Cortex of kidney (tissue), 1 donor: ENCODE measurements at places on chromosomes 4 and X.

DNA sequence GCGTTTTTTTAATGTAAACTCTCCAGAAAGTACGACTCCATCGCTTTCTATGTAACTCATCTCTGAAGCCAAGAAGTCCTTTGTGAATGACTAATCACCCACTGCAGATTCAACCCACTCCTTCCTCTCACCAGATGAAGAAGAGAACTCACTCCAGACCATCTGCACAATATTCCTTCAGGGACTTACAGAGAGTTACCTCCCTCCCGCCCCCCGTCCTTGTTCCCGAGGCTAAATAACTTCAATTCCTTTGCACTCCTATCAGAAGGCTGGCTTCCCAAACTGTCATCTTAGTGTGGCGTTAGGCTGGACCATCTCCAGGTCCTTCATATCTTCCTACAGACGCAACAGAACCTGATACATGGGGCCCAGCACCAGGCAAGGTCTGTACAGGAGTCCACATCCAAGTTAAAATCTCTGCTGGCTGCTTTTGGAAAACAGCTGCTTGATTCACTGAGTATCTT, 82.4 kb downstream of the AFAP1 start:
- no peak for DNase-seq

DNA sequence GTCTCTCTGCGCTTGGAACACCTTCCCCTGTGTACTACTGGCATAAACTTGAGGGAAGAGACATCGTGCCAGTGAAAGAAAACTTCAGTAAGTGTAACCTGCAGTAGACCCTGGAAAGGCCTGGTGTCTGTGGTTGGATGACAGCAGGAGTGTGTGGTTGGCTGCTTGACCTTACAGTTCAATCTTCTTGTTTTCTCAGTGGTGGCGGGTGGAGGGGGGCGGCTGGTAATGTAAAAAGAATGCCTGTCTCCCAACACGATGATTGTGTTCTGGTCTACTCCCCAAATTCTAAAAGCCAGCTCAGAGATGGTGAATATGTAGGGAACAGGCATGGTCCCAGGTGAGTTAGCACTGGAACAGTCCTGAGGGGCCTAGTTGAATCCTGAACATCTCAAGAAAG, 18.6 kb downstream of the PSMD10 start:
- no peak for DNase-seq

GRCh38 chr4:25928379-25929297, 14.6 kb downstream of the SMIM20 start:
- no peak for DNase-seq

- no peak for DNase-seq
Measured at GRCh38 chrX:17621566-17622270, 115.6 kb upstream of the SCML1 start.

GRCh38 chrX:135480076-135480475, 40.4 kb upstream of the INTS6L start:
- DNase-seq = no peak

- DNase-seq = no peak
Measured at GRCh38 chr4:153724606-153725005, 35.2 kb downstream of the RNF175 start.

DNA sequence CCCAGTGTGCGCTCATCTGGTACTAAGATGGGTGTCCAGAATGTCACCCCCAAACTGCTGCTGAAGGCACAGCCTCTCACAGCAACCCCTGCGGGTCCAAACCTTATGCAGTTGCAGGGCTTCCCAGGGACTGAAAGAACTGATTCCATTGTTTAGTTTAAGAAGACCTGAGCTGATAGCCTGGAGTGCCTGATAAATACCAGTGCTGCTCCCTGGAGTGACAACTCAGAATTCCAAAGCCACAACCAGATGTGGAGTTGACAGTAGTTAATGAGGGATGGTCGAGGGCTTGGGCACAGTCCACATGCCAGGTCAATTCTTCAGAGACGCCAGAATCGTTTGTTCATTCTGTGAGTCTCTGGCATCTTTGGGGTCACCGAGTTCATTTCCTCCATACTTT, 71.2 kb downstream of the LNX1 start:
- no peak for DNase-seq
